Dorsolateral prefrontal cortex (tissue), 122 donors: ENCODE measurements at places on chromosomes 6 and 20.
A peak's percentile ranks its signal among the peaks of the same experiment; 100 is the strongest.

- no peak for DNase-seq
Observed at GRCh38 chr6:24019393-24019792, 106.6 kb upstream of the NRSN1 start.

- no peak for DNase-seq
Observed at GRCh38 chr6:27770724-27771123, 141.5 kb downstream of the OR2B2 start.

DNA sequence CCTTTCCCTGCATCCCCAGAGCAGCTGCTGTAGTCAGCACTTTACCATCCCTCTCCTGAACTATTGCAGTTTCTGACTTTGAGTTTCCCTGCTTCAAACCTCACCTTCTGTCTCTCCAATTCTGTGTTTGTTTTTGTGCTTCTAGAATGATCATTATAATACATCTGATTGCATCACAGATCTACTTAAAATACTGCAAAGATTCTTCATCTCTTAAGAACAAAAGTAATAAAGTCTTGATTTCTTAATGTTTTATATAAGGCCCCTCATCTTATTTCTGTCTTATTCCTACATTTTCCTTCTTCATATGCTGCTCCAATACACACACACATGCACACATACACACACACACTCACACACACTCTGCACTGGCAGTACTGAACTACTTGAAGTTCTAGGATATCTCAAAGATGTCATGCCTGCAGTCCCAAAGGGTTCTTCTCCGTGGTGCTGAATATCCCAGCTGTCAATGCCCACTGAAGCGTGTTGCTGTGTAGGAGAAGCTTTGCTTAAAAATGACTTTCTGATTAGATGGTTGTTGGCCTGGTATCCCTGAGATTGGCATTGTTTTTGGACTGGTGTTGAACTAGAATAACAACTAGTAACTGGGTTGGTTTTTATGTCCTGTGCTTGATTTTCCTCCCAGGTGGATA is 97.2 kb downstream of the MAP3K4 start:
- no peak for DNase-seq

DNA sequence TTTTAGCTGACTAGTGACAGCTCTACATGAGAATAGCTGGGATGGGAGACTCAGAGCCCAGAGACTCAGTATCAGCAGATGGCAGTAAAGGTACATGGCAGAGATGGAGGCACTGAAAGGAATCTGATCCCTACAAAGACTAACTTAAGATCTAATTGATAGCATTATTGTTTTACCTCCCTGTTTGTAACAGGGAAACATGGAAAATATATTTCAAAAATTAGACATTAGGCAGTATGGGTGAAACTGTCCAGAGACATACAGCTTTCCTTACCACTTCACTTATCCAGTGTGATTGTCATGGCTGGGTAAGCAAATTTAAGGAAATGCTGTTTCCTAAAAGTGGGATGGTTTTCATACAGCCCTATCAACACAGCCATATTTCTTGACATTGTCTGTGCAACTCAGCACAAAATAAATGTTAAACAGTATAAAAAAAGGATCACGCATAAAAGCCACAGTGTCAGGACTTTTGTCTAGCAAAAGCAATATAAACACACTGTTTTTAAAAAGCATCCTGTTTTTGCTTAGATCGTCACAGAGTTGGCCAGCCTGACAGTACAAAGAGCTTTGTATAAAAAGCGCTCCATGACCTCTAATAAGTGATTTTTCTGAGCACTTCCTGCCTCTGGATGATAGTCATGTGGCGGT is 376.9 kb downstream of the PHF3 start:
- DNase-seq, result no peak

DNA sequence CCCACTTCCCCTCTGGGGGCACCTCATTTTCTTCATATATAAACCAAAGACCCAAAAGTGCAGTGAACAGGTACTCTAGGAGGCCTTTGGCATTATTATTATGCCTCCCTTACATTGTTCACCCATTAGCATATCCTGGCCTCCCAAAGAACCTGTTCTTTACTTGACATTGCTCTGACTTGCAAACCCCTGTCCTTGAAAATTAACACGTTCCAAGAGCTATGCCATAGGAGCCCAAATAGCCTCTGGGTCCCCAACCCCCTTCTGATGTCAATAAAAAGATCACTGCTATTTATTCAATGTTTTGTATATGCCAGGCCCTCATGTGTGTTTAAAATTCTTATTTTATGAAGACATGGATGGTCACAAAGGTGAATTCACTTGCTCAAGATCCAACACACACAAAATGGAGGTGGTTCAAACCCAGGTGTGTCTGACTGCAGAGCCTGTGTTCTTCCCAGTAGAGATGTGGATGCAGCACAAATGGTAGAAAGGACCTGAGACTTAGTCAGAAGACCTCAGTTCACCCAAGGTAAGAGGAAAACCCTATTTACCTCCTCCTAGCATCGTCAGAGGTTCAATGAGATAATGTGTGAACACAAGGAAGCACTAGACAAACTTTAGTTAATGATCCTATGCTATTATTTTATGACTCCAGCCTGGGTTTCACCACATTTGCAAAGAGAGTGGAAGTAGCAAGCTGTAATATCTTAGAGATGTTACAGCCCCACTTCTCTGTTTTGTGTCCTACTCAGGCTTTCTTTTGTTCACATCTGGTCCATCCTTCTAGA is 36.6 kb downstream of the BCL2L1 start:
- no peak for DNase-seq

DNA sequence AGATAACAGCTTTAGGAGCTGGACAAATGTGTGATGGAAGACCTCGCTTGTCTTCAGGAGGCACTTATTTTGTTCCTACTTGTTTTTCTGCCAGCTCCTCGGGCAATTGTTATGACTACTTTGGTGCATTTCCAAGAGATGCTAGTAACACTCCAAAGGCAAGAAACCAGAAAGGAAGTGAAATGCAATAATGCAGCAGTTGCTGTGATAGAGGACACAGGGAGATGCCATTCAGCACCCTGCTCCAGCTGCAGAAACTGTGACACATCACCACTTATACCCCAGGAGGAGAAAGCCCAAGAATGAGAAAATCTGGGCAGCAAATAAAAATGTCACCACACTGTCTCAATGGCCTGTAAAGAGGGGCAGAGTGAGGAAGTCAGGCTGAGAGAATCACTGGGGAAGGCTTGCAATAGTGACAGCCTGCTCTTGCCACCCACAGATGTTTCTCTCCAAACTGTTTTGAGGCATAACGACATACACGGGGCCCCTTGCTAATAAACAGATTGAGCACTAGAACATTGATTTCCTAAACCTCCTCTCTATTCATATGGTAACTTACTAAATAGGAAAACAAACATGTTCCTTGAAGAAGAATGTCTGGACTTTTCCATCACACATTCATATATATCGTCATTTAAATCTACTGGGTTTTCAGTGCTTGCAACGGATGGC is 231.0 kb upstream of the PRND start:
- no peak for DNase-seq

DNA sequence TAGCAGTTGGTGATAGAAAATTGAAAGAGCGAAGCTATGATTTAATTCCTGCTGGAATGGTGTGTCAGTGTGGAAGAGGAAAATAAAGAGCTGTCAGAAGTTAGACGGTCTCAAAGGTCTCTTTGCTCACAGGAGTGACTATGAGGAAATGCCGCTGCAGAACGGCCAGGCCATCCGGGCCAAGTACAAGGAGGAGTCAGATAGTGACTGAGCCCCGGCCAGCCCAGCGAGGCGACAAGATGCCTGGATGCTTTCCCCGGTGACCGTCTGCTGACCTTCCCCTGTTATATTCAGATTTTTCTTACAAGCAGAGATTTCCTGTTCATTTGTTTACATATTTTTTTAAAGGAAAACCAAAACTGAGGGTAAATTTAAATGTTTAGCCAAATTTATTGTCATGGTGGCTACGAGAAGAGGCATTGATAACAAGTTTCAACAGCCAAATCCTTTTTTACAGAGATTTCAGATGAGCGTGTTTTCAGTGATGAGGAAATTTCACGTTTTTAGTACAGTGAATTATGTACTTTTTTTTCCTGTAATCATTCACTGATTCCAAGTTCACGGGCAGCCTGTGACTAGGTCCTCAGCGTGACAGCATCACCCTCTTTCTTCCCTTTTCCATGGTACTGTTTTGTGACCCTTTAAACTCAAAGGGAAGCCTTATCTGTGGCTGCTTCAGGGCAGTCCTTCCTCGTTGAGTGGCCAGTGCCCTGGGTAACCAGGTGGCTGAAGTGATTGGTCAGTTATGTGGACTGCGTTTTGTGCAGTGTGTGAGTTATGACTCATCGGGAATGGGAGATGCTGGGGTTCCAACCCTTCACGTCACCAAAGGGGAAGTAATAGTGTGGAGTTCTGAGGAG is 12.6 kb downstream of the DYNLT1 start:
- no peak for DNase-seq

DNA sequence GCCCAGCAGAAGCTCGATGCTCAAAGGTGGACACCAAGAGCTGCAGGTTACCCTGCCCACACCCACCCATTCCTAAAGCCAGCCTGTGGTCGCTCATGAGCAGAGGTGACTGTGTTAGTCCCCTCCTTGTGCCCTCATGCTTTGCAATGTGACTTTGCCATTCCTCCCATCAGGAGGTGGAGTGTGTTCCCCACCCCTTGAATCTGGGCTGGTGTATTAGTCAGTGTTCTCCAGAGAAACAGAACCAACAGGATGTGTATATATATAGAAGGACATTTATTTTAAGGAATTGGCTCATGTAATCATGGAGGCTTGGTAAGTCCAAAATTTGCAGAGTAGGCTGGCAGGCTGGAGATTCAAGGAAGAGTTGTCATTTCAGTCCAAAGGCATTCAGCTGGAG is 54.4 kb upstream of the RNF24 start:
- DNase-seq, result no peak

DNA sequence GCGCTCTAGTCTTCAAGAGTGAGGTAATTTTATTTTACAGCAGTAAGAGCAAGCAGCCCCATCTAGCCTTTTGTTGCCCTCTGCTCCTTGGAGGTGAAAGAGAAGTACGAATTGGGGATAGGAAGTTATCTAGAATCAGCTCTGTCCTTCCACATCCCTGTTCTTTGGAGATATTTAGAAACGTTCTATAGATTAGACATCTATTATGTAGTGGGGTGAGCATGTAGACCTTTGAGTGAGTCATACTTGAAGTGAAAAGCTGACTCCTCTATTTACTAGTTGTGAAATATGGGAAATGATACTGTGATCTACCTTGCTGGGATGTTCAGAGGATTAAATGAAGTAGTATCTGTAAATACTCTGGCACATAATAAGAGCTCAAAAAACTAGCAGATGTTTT is 36.0 kb upstream of the SLC35D3 start:
- no peak for DNase-seq

GRCh38 chr6:3231247-3232016 is 4.0 kb upstream of the TUBB2B start:
- peak; percentile 75 for DNase-seq

DNA sequence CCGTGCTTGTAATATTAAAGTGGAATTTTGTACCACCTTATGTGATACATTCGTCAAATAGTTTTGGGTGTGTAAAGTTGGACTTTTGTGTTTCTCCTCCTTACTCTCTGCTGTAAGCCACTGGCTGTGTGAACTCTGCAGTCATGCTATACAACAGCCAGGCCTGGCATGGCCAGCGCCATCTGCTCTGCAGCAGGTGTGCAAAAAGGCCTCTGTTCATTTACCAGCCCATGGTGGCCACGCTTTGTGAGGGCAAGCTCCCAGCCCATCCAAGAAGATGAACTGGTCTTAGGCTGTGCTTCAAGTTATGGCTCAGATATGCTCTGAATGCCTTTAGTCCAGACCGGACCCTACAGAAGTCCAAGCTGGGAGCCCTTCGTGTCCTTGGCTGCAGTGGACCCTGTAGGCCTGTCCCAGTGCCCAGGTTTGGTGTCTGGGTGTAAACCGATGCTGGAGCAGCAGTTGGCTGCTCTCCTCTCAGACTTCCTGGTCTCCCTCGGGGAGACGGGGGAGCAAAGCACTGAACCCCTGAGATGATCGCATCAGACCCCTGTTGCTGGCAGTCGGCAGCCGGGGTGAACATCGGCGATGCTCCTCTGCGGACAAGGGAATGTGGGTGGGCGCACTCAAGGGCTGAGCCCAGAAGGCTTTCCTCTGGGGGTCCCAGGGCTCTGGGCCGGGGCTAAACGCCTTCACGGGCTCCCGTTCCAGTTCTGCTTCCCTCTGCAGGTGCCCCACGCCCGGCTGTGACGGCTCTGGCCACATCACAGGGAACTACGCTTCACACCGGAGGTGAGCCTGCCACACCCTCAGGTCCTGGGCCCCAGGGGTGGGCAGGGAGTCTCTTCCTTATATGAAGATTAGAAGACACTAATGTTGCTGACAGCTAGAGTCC is 28.6 kb upstream of the PCMTD2 start:
- peak; percentile 42 for DNase-seq

DNA sequence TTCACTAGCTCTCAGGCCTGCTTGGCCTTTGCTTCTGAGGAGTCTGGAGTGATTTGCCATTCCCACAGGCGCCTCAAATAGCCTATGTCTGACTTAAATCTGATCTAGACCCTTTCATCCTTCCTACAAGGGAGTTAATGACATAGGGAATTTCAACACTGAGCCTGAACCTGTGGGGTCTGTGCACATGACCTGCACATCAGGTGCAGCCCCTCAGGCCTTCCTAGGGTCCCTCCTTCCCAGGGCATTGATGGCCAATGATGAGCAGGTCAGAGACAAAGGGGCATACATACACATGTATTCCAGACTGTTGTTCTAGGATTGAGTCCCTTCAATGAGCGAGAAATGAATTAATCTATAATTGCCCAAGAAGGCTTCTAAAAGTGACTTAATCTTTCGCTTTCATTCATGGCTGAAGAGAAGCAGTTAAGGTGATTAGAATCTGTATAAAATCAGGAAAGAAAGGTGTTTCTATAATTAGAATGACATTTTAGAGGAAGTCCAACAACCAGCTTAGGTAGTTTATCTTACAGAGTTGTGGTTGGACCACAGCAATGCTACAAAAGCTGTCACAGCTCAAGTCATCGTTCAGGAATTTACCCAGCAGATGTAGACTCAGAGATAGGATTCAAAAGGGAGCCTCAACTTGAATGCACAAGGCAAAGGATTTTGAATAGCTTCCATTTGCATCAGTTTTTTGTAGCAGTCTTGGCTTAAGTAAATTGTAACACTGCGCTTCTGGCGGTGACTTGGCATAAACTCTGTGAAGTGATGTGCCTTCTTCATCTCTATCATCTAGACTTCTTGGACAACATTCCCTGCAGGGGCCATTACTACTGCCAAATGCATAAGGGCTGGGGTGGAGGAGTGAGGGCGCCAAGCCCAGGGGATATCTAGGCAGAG is 27.0 kb upstream of the TBC1D7 start:
- no peak for DNase-seq

DNA sequence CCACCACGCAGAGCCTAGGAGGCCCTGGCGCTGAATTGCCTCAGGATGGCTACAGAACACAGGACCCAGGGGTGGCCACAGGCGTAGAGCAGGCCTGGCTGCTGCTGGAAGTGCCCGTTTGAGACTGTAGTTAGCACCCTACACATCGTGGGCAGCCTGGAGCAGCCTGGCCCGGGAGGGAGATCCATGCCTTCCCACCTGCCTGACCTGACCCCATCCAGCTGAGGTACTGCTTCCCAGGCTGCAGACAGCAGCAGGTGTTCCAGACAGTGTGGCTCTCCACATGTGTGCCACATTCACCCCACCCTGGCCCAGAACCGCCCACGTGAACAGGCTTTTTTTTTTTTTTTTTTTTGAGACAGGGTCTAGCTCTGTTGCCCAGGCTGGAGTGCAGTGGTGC is 20.9 kb upstream of the MAP1LC3A start:
- DNase-seq, result no peak
